Muscle of arm (tissue), 14 donors: ENCODE measurements at places on chromosomes 2 and 18.

DNA sequence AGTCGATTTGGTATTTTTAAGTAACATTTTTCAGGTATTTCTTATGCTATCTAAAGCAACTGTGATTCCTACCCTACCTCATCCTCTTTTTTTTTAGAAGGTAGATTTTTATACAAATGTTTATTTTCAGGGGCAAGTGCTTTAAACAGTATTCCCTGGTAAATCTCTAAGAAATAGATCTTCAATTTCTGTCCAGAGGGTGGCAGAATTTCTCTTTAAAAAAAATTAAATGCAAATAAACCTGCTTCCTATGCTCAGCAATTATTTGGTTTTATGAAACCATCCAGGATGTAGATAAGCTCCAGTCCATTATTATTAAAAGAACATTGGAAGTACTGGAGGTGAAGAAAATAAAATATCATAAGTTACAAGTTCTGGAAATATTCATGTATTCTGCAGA is 191.9 kb downstream of the MYO3B start:
- DNase-seq = peak; percentile 8

DNA sequence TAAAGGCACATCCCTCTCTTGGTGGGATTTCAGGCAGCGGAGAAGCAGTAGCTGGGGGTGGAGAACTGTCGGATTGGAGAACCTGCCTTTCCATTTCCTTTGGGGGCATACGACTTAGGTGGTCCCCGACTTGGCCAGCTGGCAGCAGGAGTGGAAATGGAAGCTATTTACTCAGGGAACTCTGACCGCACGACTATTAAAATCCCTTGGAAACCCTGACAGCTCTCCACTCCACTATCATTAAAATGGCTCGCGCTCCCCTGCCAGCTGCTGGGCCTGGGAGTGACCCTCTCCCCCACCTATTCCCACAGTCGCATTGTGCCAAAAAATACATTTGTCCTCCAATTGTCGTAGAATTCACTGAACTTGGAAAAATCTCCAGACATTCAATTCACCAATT is 77.7 kb upstream of the APCDD1 start:
- DNase-seq = peak; percentile 85

- no peak for DNase-seq
Observed at GRCh38 chr2:38997781-38998180, 108.1 kb downstream of the ARHGEF33 start.

DNA sequence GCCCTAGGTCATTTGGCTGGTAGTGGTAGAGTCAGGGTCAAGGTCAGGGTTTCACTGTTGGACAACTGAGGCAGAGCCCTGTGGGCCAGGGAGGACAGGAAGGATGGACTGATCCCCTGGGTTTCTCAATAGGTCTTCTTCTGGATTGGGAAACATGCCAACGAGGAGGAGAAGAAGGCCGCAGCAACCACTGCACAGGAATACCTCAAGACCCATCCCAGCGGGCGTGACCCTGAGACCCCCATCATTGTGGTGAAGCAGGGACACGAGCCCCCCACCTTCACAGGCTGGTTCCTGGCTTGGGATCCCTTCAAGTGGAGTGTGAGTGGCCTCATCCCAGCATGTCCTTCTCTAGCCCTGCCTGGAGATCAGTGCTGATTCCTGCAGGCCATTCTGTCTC is 18.1 kb downstream of the VIL1 start:
- no peak for DNase-seq

GRCh38 chr18:54169431-54170403 is 54.8 kb downstream of the MBD2 start:
- DNase-seq = no peak

GRCh38 chr2:202035089-202035940 is 1.7 kb downstream of the FZD7 start:
- DNase-seq = peak; percentile 70

DNA sequence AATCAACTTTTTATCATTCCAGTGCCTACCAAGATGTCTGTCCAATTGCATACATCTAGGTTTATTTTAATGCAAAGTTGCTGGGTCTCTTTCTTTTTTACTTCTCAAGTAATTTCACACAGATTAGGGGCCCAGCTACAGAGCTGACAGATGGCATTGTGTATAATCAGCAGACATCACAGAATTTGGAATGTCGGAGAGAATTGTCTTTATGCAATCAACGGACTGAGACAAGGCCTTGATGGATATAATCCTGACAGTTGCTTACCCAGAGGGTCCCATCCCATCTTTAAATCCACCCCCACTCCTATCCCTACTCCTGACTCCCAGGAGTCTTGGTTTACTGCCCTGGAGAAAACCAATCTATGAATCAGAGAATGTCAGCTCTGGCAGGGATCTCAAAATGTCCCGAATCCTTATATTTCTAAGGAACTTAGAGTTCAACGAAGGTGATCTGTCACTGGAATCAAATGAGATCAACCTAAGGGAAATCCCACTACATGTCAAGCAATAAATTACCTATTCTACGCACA is 142.0 kb downstream of the LRATD1 start:
- DNase-seq = no peak

DNA sequence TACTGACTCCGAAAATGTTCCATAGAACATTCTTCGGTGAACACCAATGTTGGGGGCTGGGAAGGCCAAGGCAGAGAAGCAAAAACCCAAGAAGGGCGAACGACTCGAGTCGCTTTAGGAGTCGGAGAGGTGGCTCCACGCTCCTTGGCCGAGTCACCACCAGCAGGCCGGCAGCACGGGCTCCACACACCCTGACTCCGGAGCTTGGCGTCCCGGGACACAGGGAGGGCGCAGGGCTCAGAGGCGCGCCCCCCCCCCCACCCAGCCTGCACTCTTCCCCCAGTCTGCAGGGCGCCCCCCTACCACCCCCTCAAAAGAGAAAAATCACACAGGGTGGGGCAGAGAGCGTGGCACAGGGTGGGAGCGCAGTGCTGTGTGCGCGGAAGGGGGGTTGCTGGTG is 7.5 kb upstream of the ADI1 start:
- no peak for DNase-seq

DNA sequence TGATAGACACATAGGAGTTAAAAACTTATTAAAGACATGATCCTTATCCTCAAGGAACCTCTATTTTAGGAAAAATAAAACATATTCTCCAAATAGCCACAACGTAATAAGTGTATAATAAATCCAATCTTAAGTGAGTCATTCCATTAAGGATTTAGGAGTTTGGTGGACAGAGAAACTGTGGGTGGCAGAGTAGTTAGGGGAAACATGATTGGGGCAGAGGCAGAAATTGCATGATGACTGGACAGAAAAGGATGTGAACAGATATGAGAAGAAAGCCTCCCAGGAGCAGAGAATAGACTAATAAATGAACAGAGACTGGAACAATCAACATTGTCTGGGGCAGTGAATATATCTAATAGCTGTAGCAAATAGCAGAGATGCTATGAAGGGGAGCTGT is 48.1 kb upstream of the SIGLEC15 start:
- no peak for DNase-seq

GRCh38 chr2:234060236-234060635 is 9.7 kb downstream of the SPP2 start:
- no peak for DNase-seq

- DNase-seq = no peak
Observed at GRCh38 chr2:127404466-127405254, 13.6 kb upstream of the PROC start.

DNA sequence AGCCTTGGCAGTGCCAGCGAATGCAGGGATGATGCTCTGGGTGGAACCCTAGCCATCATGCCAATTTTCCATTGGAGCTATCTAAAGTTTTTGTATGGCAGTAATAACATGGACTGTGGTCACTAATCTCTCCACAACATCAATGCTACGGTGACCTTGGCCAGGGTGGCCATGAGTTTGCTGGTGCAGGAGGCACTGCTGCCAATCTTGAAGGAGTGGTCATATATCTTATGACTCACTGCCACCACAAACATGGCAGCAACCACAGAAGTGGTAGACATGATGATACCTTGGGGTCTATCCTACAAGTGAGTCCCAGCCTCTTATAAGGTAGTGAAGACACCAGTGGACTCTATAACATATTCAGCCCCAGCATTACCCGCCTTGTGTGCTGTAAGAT is 104.6 kb downstream of the EVA1A start:
- no peak for DNase-seq

- no peak for DNase-seq
Observed at GRCh38 chr2:157431176-157431575, 12.7 kb downstream of the CYTIP start.

DNA sequence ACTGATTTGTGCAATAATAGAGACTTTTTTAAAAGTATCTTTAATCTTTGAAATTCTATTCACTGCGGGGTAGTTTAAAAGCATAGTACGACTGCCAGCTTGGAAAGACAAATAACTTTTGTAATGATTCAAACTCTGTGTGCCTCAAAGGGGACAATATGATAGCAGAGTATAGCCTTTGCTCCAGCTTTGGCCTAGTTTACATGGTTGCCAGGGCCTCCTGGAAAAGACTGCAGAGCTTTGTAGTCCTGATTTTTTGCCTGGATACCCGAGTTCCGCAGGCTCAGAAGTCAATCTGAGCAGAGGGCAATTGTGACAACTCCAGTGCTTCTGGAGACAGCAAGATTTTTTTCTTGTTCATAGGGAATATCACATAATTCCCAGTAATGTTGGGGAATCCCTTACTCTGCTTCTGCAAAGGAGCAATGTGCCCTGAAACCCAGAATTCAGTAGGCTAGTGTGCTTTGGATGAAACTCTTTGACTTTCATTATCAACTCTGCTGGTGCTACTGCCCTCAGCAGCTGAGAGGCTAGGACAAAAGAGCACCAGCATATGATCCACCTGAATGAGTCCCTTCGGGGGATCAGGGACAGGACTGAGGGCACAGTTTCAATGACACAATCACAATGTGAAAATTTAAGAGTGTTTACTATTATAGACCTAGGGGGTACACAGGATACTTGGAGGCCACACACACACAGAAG is 768.1 kb downstream of the TMEM182 start:
- DNase-seq = no peak

DNA sequence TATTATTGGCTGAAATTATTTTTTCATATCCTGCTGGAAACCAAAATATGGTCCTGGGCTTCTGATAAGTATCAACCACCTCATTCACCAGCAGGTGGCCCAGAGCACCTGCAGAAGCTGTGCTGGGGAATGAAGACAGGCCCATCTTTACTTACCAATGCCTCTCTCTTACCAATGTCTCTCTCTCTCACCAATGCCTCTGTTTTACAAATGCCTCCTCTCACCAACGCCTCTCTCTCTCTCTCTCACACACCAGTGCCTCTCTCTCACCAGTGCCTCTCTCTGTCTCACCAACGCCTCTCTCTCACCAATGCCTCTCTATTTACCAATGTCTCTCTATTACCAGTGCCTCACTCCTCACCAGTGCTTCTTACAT is 2.3 kb upstream of the MAL start:
- DNase-seq = no peak

- DNase-seq = no peak
Observed at GRCh38 chr2:55459714-55460274, 40.1 kb upstream of the CCDC88A start.
